ENCODE measurements at places on chromosomes 13 and 19.

- no peak for DNase-seq
These were observed 562.0 kb downstream of the MYO16 start for GRCh38 chr13:109191413-109191812.

DNA sequence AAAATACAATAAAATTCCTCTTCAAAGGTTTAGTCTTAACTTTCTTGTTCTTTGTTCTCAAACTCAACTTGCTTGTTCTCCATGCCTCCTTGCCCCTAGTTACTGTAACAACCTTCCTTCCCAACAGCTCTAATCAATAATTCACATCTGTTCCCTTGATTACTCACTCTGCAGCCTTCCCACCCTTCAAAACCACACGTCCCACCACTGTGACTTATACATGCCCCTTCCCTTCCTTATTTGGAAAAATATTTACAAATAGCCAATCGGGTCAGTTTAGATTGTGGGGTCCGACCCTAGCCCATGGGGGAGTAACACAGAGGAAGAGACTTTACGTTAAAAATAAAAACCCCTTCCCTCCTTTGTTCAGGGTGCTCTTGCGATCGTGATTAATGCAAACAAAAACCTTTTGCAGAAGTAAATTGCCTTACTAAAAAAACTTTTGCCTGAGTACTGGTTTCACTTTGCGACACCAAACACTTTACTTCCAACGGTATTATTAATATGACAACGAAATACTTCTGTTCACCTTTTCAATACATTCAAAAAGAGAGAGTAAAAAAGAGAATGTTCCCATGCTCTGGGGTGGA is 512 bp upstream of the ZNF93 start:
- DNase-seq: peak; percentile 6

- DNase-seq: no peak
These were observed 91.9 kb upstream of the MCF2L start for GRCh38 chr13:112877066-112877465.

- DNase-seq: peak; percentile 85
These were observed 9.9 kb downstream of the LMTK3 start for GRCh38 chr19:48501494-48502349.

DNA sequence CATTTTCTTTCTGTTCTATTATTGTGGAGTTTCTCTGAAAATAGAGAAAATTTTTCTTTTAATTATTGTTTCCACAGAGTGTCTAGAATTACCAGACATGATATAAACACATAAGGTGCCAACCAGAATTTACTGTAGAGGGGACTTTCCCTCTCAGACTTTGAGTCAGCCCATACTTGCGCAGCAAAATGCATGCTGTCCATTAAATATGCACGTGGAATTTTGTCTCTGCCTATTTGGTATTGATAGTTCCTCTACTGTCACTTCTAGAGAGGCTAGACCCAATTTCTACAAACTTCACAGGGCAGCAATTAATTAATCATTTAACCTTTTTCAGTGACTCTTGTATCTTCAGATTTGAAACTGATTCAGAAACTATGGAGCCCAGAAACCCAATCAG is 8.9 kb downstream of the ZNF93 start:
- DNase-seq: no peak

DNA sequence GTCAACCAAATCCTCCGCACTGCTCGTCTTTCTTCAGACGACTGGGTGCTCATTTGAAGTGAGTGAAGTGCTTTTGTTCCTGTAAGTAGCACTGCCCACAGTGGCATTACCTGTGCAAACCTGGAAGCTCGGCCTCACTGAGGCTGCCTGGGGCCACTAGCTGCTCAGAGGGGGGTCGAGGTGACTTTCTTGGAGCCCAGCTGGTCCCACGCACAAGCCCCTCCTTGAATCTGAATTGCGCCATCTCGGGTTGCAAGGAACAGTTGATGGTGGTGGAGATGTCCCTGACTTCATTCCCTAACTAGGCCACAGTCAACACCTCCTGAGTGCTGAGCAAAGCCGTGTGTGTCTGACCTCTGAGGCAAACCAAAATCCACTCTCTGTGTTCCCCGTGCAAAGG is 79.3 kb upstream of the GPR183 start:
- no peak for DNase-seq

DNA sequence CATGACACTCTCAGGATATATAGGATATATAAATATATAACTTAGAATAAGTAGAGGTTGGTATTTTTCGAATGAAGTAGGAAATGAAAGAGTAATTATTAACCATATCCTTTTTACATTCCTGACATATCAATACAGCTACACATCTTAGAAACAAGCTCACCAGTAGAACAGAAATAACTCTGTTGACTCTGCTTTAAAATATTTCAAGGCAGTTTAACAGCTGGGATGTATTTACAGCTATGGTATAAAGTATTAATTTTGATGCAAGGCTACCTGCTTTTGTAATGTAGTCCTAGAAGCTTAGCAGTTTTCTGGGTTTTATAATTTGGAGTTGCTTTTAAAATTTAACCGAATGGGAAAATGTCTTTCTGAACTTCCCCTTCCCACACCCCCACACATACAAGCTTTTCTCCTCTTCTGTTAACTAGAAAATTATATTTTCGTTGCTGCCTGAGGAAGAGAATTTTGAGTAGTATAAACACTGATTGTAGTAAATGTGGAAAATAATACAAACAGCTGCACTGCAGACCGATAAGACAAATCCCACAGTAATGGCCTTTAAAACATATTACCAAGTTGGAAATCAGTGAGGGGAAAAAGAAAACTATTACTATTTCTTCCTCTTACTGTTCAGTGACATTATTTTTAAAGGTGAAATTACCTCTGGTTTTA is 147.7 kb downstream of the GGACT start:
- no peak for DNase-seq

DNA sequence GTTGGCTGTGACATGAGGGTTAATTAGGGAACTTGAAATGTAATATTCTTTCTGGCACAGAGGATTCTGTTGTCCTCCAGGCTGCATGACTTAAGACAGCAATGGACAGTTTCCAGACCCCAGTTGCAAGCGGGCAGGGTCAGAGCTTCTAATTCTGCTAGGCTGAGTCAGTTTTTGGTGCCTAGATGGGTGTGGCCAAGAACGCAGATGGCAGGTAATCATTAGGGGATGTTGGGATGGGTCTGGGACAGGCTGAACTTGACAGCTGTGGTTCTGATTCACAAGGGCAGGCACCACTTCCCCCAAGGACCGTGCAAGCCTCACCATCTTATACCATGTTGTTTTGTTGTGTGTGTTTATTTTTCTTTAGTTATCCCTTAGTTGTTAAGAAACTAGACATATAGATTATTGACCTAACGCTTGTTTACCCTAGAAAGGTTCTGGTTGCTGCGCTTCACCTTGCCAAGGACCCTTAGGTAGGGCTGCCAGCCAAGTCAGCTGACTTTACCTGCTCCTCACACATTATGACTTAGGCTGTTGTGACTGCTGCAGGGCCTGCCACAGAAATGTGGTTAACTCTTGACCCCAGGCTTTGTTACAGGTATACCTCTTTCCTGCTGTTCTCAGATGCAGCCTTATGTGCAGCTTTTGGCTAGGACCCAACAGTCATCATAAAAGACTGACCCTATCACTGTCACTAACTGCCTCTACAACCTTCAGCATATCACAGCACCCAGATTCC is 117.7 kb upstream of the KLF12 start:
- no peak for DNase-seq

DNA sequence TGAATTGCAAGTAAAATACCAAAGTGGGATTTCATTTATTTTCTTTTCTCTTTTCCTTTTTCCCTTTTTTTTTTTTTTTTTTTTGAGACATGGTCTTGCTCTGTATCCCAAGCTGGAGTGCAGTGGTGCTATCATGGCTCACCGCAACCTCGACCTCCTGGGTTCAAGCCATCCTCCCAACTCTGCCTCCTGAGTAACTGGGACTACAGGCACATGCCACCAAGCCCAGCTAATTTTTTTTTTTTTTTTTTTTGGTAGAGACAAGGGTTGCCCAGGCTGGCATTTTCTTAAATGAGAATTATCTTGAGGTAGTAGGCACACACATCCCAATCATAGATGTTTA is 68.5 kb upstream of the GPR183 start:
- DNase-seq: no peak

DNA sequence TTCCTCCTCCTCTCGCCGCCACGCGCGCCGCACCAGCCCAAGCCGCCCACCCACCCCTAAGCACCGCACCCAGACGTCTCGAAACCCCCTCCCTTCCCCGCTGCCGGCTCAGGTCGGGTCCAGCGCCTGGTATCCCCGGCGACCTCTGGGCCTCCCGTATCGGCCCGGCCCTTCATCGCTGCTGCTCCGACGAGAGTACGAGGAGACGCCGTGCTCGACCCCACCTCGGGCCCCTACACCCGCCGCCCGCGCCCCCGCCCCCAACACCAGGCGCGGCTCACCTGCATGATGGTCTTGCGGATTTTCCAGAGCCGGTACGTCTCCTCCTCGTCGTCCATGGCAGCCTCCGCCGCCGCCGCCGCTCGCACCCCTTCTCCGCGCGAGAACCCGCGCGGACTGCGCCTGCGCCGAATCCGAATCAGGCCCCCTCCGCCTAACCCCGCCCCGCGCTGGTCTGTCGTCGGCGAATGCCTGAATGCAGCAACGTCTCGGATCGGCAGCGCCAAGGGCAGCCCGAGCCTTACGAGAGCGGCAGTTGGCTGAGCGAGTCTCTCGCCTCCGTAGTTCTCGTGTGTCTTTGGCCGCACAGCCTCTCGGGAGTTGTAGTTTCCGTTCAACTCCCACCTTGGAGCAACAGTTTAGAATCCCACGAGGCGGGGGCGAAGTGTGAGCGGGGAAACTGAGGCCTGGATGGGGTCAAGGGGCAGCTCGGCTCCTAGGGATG is at the start of gene POLR2E:
POLR2E (minus strand) TSS at position 398 of the 724 bp plus-strand sequence; CDS start at position 338, 60 bp downstream.
- peak; percentile 97 for DNase-seq

DNA sequence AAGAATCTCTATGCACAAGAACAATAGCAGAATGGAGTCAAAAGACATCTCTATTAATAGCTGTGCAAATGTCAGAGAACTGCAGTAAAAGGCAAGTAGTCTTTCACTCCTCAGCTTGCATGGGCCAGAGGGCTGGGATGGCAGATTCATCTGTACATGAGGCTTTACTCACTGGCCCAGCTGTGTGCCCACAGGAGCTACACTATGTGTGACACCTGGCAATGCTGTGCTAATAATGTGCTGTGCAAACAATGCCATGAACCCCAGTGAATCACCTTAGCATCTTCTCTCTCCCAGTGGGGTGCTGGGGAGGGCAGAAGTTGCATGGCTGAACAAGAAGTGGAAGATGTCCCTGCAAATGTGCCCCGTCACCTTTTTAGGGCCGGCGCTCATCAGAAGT is 73.1 kb downstream of the KL start:
- no peak for DNase-seq

GRCh38 chr13:112842931-112843391 is 126.1 kb upstream of the MCF2L start:
- DNase-seq: no peak

GRCh38 chr13:34214686-34215085 is 396.7 kb downstream of the RFC3 start:
- DNase-seq: no peak

GRCh38 chr13:113633485-113633873 is 24.5 kb downstream of the ATP4B start:
- no peak for DNase-seq

GRCh38 chr19:5050067-5050656 is 81.2 kb downstream of the KDM4B start:
- no peak for DNase-seq

DNA sequence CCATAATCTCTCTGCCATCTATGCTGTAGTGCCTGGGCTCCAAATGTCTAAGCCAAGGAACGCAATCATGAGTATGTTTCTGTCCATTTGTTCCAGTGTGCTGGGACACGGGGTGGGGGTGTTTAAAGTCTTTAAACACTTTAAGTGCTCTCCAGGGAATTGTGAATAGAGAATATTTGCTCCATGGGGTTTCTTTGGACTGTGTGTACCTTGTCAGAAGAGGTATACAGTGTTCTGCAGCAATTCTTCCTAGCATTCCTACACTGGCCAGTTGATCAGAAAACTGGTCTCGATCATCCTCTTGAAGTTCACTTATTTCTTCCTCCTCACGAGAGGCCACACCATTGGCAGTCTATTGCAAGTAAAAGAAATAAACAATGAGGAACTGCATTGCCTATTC is 35.1 kb upstream of the EEF1AKMT1 start:
- DNase-seq: no peak

DNA sequence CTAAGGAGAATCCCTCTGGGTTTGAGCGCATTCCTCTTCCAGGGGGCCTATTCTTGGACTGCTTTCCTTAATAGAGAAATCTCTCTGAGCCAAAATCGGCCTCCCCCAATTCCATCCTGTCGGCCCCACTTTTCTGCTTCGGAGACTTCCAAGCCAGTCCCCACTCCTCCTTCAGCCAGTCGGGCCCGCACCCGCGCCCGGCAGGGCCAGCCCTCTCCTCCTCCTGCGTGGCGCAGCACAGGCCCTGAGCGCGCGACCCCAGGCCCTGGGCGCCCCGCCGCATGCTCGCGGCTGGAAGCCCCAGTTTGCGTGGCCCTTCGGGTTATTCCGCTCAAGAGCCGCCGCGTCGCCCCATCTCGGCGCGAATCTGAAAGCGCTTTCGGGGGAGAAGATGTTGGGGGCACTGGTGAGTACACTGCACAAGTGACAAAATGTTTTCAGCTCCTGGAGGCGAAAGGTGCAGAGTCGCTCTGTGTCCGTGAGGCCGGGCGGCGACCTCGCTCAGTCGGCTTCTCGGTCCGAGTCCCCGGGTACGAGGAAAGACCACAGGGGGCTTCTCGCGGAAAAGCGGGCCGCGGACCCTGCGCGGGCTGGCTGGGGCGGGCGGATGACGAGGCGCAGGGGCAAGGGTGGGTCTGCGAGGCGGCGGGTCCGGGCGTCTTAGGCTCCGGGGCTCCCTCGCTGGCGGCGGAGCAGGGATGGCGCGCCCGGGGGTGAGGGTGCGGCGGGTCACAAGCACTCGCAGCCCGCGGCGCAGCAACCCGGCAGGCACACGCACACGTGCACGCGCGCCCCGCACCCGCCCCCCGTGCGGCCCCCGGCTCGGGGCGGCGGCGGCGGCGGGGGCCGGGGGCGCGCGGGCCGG is at the start of gene IL17D:
IL17D (plus strand) TSS at position 785 of the 865 bp plus-strand sequence. CDS start 303 bp downstream, outside the sequence.
- DNase-seq: peak; percentile 78

DNA sequence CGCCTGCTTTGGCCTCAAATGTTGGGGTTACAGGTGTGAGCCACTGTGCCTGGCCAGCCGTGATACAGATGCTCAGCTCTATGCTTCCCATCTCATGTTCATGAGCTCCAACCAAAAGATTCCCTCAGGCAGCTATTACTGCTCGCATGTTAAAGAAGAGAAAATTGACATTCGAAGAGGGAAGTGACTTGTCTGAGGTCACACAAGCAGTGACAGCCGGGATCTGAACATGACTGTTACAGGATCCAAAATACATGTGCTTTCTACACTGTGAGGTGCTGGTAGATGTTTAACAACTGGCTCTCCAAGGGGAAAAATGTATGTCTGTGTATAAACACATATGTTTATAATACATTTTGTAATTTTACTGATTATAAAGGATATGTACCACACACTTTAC is 11.3 kb downstream of the FPR1 start:
- no peak for DNase-seq

DNA sequence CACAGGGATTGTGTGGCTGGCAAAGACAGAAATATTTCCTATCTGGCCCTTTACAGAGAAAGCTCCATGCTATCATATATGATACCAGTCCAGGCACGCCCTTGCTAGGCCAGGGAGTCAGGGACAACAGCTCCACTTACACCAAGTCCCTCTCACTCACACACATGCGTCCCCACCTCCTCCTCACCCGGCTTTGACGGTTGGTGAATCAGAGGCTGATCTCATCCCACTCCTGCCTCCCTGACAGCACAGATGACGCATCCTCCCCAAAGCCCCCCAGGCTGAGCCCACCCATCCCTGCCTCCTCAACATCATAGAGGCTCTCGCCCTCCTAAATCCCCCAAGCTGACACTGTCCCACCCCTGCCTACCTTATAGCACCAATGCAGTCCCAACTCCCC is 62.7 kb downstream of the F2RL3 start:
- peak; percentile 13 for DNase-seq

Data from GM13976 (cell line).